ENCODE measurements at places on chromosomes 3 and 15.

GRCh38 chr3:31434819-31435218 is 97.9 kb upstream of the STT3B start:
- DNase-seq = no peak

- peak; percentile 69 for DNase-seq
Measured at GRCh38 chr3:58536501-58537411, at the start of gene ACOX2. ACOX2 (minus strand) TSS chr3:58537190; CDS start chr3:58535106, 2,084 bp downstream.

DNA sequence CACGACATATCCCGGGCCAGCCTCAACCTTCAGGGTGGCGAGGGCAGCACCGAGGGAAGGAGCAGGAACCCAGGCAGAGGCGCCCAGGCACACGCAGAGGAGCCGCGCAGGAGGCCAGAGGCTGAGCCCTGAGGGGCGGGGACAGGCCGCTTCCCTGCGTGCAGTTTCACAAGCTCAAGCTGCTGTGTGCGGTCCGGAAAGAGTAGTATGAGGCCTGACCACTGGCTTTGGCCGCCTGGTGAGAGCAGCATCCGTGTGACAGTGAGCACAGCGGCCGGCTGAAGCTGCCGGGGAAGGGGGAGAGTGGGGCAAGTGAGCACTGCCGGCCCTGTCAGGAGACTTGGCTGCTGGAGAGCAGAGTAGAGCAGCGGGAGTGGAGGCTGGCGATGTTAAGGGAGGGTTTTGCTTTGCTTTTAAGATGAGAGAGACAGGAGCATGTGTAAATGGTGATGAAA is 8.7 kb downstream of the ZDHHC19 start:
- DNase-seq = peak; percentile 32

- no peak for DNase-seq
Measured at GRCh38 chr3:122515020-122515468, 305 bp upstream of the KPNA1 start.

GRCh38 chr3:63689285-63689684 is 36.8 kb downstream of the SNTN start:
- DNase-seq = no peak

DNA sequence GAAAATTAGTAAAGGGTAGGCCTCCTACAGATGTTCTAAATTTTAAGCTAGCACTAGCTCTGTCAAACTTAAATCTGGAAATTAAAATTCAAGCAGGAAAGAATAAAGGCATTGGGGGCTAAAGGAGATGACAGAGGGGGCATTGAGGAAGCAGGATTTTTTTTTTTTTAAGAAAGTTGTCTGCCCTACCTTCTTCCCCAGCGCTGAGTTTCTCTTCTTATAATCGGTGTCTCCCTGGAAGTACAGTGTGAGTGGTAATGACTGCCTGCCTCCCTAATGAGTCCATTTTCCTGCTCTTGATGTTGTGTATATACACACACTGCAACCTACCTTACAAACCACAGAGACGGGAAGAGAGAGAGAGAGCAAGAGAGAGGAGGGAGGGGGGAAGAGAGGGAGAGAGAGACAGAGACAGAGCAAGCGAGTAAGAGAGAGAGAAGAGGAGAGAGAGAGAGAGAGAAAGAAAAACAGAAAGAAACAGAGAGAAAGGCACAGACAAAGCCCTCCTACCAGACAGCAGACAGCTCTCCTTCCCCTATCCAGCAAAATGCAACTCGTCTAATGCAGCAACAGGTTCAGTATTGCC is 47.0 kb downstream of the ZBTB20 start:
- peak; percentile 75 for DNase-seq

DNA sequence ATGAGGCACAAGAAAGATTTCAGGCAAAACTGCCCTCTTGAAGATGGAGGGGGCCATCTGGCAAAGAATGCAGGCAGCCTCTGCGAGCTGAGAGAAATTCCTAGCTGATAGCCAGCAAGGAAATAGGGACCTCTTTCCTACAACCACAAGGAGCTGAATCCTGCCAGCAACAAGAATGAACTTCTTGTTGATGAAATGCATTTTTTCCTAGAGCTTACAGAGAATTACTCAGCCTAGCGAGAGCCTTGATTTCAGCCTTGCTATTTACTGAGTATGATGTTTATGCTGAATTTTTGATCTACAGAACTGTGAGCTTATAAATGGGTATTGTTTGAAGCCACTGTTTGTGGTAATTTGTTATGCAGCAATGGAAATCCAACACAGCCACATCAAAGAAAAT is 148.5 kb upstream of the NAALADL2 start:
- DNase-seq = peak; percentile 28

GRCh38 chr15:74613089-74613952 is 2.3 kb upstream of the CLK3 start:
- no peak for DNase-seq

GRCh38 chr15:98580572-98580971 is 67.8 kb upstream of the IGF1R start:
- DNase-seq = no peak

DNA sequence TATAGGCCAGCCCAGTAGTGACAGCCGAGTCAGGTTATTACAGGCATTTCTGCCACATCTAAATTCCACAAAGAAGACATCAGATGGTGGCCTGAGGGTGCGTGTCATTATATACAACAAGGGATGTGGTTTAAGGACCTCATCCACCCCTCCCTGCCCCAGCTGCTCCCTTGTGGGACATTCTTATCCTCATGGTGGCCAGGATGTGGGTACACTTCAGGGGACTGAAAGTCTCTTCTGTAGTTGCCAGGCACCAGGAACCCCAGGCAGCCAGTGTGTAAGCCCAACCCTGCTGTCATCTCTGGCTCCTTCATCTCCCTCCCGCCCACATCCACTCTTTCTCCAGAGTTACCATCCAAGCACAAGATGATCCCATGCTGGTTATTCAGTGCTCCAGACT is 224.9 kb upstream of the TOPAZ1 start:
- DNase-seq = no peak

DNA sequence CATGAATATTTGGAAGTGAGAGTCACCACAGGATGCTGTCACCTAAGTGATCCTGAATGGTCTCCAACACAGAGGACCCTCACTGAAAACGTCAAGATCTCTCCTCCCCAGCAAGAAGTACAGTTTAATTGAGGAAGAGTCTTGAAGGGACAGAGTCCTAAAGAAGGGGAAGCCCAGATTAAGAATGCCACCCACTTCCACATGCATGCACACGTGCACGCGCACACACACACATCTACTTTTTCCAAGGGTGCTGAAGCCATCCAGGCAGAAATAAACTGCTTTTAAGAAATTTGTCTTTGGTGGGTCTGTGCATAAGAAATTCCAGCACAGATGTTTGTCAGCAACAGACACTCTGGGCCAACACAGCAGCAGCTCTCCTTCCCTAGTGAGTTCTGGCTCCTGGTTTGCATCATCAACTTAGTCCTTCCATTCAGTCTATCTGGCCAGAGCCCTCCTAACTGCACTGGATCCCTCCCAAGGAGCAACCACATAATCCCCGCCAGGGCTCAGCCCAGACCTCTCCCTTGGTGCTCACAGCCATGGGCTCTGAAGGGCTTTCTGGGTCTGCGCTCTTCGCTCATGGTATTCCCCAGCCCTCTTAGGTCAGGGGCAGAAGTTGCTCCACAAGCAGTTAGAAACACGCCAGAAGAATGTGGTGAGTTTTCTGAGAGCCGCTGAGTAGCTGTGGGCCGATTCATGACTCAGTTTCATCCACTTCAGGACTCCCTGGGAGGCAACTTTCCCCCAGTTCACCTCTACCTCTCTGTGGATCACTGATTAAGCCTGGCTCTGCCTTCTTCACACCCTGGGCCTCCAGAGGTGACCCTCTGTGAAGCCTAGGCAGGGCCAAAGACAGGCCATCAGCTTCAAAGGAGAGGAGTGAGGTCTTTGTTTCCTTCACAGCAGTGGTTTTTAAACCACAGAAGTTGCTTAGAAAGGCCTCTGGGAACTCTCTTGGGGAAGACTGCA is 132.6 kb upstream of the LIPC start:
- DNase-seq = peak; percentile 40

Measured in fibroblast of gingiva (primary cell).